ENCODE measurements at places on chromosomes 1 and 21.

GRCh38 chr21:46151989-46152926, 3.1 kb downstream of the FTCD start:
- DNase-seq: no peak

DNA sequence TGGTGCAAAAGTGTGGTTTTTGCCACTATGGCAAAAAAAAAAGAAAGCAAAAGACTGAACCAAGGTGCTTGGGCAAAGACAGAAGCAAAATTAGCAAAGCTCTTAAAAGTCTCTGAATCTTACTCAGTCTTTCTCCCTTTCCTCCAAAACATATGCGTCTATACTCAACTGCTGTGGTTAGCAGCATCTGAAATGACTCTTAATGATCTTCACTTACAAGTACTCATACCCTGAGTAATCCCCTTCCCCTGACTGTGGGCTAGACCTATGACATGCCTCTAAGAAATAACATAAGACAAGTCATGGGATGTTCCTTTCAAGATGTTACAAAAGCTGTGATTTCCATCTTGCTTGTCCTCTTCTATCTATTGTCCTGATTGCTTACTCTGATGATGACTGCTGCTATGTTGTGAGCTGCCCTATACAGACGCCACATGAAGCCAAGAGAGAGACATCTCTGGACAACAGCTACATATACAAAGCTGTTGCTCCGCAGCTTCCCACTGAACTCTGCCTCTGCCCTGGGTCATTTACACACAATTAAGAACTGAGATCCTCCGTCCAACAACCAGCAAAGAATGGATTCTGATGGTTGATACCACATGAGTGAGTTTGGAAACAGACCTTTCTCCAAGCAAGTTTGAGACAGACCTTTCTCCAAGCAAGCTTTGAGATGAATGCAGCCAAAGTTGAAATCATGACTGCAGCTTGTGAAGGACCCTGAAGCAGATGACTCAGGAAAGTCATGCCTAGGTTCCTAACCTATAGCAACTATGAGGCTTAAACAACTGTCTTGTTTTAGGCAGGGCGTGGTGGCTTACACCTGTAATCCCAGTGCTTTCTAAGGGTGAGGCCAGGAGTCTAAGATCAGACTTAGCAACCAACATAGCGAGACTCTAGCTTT, 55.2 kb downstream of the PUM1 start:
- DNase-seq: no peak

- no peak for DNase-seq
Observed at GRCh38 chr1:212182579-212182978, 102.6 kb upstream of the PPP2R5A start.

GRCh38 chr1:56838759-56839158, 15.8 kb upstream of the C8A start:
- DNase-seq: no peak

DNA sequence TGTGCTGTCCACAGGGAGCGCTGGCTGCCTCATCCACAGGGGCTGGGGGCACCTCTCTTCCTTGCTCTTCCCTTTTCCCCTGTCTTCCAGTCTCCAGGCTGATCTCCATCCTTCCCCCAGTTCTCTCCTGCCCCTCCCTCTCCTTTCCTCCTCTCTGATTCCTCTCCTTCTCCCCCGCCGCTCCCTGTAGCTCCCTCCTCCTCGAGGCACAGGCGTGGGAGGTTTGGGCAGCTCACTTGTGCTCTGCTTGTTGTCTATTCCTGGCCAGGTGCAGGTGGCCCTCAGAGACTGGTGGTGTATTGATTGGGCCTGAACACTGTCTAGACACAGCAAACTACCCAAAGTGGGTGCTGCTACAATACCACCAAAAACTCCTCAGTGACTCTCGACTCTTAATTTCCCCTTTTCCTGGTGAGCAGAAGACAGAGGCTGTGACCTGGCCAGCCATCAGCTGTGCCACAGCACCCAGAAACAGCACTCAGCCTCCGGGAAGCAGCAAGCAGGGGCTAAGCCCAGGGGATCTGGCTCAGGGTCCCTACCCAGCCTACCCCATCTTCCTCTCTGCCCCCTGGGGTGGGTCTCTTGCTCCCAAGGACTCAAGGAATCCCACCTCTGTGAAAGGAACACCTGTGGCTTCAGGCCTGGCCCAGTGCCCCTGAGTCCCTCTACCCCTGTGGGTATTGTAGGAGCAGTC, 93.3 kb downstream of the DDX20 start:
- DNase-seq: no peak

- DNase-seq: no peak
Observed at GRCh38 chr1:178109348-178110143, 15.6 kb downstream of the RASAL2 start.

DNA sequence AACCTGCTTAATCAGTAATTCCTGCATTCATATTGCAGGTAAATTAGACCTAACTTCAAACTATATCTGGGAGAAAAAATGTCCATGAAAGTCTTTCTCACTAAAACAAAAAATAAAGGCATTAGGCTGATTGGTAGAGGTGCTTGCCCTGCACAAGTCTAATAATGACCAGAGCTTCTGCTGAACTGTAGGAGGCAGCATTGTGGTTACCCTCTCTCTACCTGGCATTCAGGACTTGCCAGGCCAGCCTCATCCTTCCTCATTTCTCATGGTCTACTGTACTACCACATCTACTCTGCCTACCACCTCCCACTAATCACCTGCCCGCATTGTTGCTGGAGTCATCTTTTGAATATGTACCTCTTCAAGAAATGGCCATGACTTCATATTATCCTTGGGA, 60.8 kb upstream of the KRTAP11-1 start:
- DNase-seq: no peak

GRCh38 chr1:163796394-163796821, 474.7 kb downstream of the NUF2 start:
- no peak for DNase-seq

DNA sequence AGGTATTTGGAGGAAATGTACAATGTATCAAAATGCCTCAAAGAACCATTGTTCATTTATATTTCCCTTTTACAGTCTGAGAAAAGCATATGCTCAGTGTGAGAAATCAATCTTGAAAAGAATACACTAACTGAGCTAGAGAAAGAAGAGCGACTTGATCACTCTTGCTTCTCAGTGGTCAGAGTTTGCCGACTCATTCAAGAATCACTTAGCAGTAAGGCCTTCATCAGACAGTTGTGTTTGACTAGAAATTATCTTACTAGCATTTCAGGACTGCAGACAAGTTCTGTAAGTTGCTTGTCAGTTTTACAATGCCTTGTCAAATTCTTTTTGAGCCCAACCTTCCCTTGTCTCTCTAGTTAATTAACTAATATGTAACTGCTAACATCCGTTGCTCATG, 12.9 kb downstream of the RGS18 start:
- no peak for DNase-seq

DNA sequence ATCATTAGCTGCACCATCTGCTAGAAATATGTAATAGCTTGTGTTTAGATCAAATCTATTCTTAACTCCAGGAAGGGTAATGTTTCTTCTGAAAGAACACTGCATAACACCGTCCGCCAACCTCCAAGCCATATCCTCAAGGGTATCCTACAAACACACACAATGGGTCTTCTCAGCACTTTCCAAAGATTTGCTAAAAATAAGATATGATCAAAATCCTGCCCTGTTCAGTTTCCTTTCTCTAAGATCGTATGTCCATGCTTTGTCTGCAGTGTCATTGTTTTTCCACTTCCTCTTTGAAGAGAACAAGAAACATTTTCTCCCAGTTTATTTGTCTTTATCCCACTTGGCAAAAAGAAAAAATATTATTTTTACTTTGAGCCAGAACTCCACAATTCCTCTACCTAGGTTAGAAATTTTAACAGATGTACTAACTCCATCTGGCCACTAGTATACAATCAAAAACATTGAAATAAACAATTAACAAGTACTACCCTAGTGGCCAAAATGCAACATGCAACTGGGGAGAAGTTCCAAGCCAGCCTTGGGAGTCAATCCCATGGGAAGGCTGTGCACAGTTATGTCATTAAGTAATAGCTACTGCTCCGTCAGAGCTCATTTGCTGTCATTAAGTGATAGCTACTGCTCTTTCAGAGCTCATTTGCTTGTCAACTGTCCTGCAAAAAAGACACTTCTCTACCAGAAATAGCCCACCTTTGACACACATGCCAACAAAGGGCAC, 37.8 kb downstream of the FRRS1 start:
- DNase-seq: no peak

- DNase-seq: no peak
Observed at GRCh38 chr1:2632051-2632430, 775 bp downstream of the MMEL1 start.

Data from stimulated activated CD8-positive, alpha-beta memory T cell treated with anti-CD3 and anti-CD28 coated beads, Interleukin-2, amount 100 ng/mL, for 1 hour (primary cell).